Fibroblast of skin of right quadriceps (primary cell): ENCODE measurements at places on chromosomes 1 and 21.

DNA sequence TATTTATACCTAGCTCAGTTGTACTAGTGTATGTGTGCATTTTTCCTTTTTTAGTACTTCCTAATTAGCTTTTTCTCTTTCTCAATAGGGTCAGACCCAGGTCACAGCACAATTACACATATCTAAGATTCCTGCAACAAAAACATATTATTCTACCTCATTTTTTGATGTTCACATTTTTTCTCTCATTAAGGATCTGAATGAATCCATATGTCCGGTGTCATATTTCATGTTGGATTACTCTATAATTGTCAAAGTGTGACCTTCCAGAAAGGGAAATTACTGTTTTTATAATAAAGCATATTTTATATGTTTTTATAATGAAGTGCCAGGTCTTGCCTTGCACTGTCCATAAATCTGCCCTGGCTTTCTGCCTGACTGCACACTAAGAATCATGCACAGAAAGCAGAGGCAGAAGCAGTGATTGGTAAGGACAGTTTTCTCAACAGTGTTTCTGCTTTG, 143.7 kb downstream of the KCNT2 start:
- peak; percentile 90 for DNase-seq

GRCh38 chr1:1144122-1144842, 28.4 kb upstream of the C1orf159 start:
- DNase-seq: no peak

DNA sequence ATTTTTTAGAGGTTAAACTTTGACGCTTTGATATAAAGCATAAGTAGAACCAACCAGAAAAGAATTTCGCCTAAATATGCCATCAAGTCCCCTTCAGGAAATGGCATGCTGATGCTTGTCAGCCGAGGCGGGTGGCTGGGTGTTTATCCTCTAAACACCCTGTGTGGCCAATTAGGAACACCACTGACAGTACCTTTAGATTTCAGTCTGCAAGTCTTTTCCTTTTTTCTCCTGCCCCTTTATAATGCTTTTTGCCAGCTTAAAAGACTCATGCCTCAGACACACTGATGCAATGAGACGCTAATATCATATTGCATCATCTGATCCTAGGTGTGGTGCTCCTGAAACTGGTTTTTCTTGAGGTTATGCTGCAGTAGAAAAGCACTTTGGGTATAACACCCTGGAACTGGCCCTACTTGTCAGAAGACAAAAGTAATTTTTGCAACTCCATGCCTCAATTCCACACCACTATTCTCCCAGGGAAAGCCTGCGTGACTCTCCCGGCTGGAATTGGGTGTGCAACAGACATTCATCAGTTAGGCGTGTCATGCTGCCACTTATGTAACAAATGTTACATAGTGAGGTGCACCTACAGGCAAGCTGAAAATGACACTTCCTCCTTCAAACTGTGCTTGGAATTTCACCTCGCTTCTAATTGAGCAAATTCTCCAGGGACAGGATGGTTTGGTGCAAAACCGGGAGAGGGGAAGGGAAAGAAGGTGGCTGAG, 2.0 kb upstream of the RCC2 start:
- peak; percentile 73 for DNase-seq

DNA sequence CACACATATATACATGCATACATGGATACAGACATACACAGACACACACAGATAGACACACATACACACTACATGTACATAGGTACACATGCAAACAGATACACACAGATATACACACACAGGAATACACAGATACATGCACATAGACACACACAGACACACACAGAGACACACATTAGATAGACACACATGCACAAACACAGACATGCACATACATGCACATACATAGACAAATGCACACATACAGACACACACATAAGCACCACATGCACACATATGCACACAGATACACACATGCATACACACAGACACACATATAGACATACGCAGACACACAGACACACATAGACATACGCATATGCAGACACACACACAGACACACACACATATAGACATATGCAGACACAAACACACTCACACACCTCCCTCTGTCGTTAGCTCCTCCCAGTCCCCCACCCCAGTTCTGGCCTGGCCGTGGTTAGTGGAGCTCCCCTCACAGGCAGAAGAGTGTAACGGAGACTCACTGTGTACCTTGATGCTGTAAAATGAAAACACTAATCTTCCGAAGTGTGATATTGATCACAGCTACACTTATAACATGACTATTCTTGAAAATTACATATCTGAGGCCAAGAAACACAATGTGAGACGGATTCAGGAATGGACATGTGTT, 7.6 kb downstream of the UBASH3A start:
- no peak for DNase-seq

DNA sequence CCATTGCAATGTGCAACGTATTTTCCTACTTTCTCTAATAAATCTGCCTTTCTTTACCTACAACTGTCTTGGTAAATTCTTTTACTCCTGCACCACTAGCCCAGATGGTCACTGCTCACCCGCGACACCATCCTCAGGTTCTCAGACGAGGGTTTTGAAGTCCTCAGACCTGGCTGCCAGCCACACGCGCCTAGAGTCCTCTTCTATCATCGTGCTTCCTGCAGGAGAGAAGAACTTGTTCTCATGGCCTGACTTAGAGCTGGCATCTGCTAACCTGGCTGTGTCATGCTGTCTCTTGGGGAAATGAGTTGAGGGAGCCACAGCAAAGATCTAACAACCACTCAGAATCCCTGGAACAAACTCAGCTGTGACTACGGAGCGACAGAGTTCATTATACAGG, 30.3 kb upstream of the PGBD5 start:
- no peak for DNase-seq

- DNase-seq: peak; percentile 38
Observed at GRCh38 chr1:145858238-145858900, 512 bp downstream of the PIAS3 start.

- no peak for DNase-seq
Observed at GRCh38 chr1:50427818-50428779, 4.9 kb upstream of the DMRTA2 start.

- DNase-seq: no peak
Observed at GRCh38 chr1:12409681-12410080, 179.9 kb downstream of the VPS13D start.

DNA sequence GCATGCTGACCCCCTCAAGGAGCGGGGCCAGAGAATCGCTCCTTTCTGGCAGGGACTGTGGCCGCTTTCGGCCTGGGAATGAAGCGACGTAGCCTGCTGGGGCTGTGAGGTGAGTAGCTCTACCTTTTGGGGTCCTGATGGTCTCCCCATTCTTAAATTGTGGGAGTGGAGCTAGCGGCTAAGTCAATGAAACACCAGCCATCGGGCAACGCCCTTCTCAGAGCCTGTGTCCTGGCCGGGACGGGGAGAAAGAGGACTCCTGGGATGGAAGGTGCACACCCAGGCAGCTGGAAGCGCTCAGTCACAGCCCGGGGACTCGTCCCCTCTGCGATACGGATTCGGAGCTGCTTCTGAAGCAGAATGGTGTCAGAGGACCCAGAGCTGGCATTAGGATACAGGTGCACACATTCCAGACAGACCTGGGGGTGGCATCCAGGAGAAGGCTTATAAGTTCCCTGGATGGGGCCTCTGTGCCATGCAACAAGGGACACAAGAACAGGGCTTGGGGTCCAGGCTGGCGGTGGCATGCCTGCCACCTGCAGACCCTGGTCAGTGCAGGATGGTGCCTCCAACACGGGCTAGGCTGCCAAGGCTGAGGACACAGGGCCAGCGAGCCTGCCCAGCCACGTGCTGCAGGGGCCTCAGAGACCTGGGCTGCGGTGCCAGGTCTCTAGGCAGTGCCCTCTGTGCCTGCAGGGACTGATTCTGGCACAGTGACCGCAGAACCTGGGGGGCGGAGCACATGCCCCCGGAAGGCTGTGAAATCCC, 945 bp upstream of the WNT9A start:
- no peak for DNase-seq

DNA sequence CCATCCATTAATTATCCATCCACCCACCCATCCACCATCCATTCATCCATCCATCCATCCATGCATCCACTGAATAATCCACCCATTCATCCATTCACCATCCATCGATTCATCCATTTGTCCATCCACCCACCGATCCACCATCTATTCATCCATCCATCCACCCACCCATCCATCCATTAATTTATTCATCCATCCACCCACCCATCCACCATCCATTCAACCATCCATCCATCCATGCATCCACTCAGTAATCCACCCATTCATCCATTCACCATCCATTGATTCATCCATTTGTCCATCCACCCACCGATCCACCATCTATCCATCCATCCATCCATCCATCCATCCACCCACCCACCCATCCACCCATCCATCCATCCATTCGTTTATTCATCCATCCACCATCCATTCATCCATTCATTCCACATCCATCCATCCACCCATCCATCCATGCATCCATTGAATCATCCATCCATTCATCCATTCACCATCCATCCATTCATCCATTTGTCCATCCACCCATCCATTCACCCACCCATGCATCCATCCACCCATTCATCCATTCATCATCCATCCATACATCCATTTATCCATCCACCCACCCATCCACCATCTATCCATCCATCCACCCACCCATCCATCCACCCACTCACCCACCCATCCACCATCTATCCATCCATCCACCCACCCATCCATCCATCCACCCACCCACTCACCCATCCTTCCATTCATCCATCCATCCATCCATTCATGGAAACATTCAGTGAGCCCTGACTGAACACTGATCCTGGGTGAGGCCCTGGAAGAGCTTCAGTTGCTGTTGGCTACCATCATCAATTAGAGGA, 83.4 kb upstream of the ARHGEF16 start:
- DNase-seq: no peak
